ENCODE measurements at places on chromosomes 5 and 9.

DNA sequence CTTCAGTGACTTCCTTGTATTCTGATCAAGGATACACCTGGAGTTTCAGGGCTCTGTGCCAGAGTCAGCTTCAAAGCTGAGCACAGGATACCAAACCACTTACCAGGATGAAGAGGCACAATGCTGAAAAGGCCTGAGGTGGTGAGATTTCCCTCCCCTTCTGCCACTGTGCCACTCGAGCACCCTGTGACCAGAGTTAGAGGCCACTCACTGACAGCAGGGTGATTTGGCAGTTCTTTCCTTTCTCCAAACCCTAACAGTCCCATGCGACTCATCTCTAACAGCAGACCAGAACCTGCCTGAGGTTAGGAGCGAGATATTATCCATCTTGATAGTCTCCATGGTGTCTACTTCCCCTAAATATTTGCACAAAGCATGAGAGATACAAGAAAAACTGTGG is 1.8 kb downstream of the PLGRKT start:
- no peak for DNase-seq

- DNase-seq, result no peak
Observed at GRCh38 chr5:85990998-85991397, 626.7 kb upstream of the COX7C start.

DNA sequence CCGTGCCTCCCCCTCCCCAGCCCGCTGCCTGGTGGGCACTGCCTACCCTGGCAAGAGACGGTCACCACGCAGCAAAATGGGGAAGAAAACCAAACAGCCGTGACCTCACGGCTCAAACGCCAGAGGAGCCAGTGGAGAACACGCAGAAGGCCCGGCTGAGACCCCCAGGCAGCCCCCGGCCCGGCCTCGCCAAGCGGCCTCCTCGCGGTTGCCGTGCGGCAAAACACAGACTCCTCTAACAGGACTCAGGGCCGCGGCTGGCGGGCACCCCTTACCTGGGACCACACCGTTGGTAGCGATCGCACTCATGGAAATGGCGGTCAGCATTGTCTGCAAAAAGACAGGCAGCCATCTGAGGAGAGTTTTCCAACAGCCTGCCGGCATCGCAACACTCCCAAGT is 23.8 kb downstream of the SLC12A7 start:
- no peak for DNase-seq

- no peak for DNase-seq
Observed at GRCh38 chr5:138468966-138469539, 3.8 kb downstream of the EGR1 start.

DNA sequence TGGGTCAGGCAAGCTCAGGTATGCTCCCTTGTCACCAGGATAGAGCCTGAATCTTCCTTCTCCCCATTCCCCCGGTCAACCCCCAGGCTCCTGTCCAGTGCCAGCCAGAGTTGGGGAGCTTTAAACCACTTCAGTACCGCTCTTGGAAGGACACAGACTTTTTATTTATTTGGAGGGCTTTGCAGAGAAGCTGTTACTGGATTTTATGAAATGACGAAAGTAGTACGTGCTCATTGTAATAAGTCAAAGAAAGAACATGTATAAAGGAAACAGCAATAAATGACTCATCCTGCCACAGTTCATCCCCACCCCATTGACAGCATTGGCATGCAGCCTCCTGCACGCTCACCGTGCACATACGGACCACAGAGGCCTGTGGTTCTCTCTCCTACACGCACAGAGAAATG is 230.3 kb downstream of the AUH start:
- DNase-seq, result no peak

DNA sequence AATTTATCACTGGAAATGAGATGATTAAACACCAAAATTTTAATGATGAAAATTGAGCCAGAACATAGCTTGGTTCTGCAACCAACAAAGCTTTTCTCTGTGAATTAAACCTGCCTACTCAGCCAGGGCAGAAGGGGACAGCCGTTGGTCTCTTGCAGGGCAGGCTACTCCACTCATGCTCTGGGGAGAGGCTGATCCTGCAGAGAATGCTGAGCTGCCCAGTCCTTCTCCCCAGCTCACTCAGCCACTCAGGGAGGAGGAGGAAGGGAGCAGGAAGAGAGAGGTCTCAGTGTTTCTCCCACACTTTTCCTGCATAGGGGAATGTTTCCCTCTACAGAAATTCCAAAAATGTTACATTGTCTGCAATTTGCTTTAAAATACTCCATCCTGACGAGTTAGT is 40.4 kb upstream of the HMHB1 start:
- no peak for DNase-seq

GRCh38 chr5:105639068-105639467 is 2031.7 kb downstream of the EFNA5 start:
- no peak for DNase-seq

DNA sequence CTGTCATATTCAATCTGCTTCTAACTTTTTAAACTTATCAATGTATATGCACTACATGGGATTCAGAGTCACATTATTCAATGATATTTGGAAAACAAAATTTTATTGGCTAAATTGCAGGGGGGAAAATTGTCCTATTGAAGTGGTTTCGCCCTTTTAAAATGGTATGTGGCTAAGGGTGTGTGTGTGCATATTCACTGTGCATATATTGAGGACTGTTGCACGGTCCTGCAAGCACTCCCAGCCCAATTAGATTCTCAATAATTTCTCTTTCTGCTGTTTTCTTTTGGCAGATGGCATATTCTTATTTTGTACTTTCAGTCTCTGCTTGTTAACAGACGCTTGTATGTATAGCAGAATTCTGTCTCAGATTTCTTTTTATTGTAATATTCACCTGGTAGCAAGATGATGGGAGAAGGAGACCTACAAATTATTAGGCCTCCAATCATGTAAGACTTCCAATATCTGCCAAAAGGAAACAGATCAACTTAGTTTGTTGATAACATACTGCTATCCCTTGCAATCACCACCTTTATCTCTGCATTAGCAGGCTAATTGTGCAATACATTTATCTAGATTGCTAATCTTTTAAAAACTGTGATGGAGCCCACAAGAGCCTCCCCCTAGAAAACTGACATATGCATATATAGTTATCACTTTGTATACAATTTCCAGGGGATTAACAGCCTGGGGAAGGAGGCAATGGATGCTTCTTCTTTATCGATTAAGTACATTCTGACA is 411.5 kb downstream of the PLK2 start:
- no peak for DNase-seq

DNA sequence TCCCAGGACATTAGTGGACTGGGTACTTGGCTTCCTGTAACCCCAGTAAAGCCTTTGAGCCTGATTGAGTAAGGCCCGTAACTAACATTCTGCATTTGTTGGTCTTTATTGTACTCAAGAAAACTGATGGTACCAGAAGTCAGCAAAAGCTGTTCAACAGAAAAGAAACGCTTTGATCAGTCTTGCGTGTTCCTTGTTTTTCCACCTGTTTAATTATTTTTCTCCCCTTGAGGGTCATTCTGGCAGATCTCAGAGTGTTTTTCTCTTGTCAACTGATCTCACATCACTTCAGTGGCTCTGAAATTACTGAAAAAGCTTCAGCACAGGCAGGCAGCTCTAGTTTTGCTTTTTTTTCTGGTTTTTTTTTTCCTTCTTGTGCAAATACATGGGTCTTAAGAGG is 6.1 kb upstream of the TMEM268 start:
- no peak for DNase-seq

DNA sequence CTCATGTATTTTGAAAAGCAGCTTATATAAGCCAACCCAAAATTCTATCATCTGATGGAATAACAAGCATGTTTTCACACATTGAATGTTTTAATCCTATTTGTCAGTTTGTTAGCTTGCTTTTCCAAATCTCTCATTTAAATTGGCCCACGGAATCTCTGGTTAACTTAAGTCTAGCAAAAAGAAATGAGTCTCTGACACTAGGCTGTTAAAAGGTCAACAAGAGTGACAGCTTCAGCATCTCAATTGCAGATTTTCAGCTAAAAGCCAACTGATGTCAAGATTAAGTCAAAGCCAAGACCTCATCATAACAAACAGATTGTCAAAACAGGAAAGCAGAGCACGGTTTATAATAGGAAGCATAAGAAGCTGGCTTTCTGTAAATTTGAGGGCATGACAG is 49.4 kb upstream of the CDH9 start:
- no peak for DNase-seq

GRCh38 chr5:31124026-31124425 is 69.5 kb upstream of the CDH6 start:
- DNase-seq, result no peak

DNA sequence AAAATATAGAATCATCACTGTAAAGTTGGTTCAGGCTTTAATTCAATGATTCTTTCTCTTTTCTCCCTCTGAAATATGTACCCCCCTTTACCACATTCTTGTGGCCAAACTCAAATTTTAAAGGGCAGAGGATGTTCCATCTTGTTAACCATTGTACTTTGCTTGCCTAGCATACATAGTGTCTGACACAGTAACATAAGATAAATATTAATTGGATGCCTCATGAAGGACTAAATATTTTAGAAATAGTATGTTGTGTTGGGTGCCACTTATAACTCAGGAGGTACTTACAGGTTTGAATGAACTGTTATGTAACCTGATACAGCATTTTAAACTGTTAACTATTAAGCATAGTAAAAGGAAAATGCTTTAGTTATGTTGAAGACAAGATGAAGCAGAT is 71.5 kb downstream of the NIPBL start:
- DNase-seq, result no peak

GRCh38 chr9:117233016-117233415 is 181.8 kb downstream of the ASTN2 start:
- no peak for DNase-seq

GRCh38 chr5:116032991-116033390 is 719 bp downstream of the ARL14EPL start:
- DNase-seq, result no peak

DNA sequence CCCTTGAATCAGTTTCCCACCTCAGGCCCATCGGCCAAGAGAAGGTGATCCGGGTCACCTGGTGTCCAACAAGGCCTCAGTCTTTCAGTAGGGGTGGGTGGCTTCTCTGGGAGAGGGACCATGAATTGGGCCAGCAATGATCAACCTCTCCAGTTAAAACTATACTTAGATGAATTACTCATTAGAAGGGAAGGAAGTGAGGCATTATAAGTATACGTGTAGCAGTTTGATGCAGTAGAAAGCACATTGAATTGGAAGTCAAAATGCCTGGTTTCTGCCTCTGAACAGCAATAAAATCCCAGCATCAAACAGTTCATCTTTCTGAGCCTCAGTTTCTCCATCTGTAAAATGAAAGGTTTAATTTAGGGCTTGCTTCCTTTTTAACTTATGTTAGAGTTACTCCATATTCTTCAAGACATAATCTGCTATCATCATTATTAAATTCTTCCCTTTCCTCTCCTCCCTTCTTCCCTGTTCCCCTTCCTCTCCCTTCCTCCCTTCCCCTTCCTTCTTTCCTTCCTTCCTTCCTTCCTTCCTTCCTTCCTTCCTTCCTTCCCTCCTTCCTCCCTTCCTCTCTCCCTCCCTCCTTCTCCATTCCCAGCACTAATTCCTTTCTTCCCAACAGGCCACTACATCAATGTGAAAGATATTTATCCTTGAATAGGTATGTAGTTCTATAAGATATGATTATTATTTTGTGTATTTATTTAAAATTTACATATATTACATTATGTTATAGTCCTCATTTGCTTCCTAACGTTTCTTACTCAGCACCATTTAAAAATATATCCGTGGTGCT is 18.6 kb upstream of the TMEM174 start:
- DNase-seq, result no peak

DNA sequence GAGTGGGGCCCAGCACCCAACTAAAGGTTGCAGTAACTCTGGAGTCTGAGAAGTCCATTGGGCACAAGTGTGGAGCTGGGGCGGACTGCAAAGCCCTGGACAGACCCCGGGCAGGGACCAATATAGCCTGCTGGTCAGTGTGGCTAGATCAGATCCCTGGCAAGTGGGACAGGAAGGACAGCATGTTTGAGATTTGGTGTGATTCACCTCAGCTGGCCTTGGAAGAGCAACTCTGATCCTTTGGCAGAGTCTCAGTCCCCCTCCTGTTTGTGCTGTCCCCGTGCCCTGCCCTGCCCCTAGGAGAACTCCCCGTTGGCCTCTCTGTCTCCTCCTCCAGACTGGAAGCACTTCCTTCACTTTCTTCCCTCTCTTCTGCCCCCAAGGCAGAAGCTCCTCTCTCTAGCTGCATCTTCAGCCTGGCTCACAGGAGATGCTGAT is 255.3 kb downstream of the FSTL4 start:
- no peak for DNase-seq

DNA sequence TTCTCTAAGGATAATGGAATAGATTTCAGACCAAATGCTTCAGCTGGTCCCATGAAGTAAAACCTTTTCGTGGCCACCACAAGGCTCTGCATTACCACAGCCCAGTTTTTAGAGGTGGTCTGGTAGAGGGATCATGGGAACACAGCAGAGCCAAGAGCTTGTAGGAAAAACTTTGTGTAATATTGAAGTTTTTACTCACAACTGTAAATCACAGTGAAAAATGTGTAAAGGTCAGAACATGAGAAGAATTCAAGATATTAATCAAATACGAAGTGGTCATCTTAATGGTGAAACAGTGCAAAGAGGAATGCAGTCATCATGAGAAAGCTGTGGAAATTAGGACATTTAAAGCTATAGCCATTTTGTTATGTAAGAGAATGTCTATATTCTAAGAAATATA is 197.5 kb downstream of the NPR3 start:
- no peak for DNase-seq

GRCh38 chr5:153460421-153460820 is 30.0 kb upstream of the GRIA1 start:
- no peak for DNase-seq

DNA sequence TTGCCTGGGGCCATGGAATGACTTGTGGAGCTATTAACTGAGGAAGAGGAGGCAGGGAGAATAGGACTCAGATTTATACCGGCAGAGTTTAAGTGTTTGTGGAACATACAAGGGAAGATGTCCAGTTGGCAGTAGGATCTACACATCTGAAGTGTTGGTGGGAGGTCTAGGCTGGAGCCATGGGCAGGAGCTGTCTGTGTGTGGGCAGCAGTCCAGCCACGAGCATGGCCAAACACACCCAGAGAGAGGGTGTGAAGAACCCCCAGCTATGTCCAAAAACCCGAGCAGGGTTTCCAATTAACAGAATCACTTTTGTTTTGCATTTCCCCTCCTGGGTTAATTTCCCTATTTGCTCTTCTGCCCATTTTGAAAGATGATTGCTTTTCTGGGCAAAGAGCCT is 393.7 kb downstream of the CDK5RAP2 start:
- DNase-seq, result no peak

DNA sequence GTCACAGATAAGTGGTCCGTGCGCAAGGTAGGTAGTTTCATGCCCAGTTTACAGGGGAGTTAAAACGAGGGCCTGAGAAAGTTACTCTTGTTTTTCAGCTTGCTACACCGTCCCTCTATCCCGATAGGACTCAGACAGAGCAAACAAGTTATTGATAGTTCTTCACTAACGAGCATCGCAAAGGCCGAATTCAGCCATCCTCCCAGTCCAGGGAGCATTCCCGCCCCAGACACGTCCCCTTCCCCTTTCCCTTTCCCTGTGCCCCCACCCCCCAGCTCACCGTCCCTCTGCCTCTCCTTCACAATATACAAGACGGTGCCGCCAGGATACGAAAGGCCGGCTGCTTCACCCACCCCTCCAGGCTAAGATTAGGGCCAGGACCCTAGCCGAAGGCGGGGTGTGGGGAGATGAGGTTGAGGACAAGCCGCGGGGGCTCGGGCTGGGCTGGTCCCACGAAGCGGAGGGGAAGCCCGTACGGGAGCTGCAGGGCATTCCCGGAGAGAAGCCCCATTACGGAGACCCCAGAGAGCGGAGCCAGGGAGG is 599 bp downstream of the KIAA1191 start:
- DNase-seq, result no peak

- no peak for DNase-seq
Observed at GRCh38 chr5:121969660-121970295, 8.0 kb downstream of the SRFBP1 start.

- no peak for DNase-seq
Observed at GRCh38 chr9:79667120-79667519, 95.4 kb downstream of the TLE4 start.

Data from activated CD8-positive, alpha-beta memory T cell treated with anti-CD3 and anti-CD28 coated beads for 48 hours (primary cell).